ENCODE measurements at places on chromosomes 11 and 22.

GRCh38 chr11:113563766-113564526, 88.7 kb upstream of the DRD2 start:
- no peak for DNase-seq

- no peak for DNase-seq
Observed at GRCh38 chr11:86091086-86091485, 22.2 kb upstream of the PICALM start.

GRCh38 chr11:67558084-67558772, 25.4 kb upstream of the GSTP1 start:
- DNase-seq, result no peak

DNA sequence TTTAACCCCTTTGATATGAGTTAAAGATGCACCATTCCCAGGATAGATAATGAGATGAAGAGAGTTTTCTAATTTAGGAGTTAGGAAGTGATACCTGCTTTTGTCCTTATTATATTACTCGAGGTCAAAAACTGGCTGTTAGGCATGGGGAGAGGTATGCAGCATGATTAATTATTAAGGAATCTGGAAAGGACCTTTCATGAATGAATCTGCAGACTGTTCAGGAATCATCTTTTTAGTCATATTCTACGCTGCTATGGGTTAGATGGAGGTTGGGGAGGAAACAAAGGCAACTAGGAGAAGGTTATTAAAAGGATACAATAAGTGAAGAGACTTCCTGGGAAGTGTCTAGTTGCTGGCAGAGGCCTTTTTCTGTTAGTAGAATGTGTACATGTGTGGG, 492.4 kb upstream of the CCDC90B start:
- no peak for DNase-seq

GRCh38 chr22:45009606-45010531, at the start of gene PHF21B:
TSS of gene PHF21B (minus strand) at chr22:45010005. CDS start at chr22:45009549, 456 bp downstream.
- peak; percentile 23 for DNase-seq

GRCh38 chr22:38631724-38632123, 24.5 kb downstream of the FAM227A start:
- DNase-seq, result no peak

GRCh38 chr22:28448625-28449024, 231.0 kb downstream of the TTC28 start:
- DNase-seq, result no peak

GRCh38 chr11:92297567-92298553, 73.2 kb downstream of the FAT3 start:
- DNase-seq, result no peak

DNA sequence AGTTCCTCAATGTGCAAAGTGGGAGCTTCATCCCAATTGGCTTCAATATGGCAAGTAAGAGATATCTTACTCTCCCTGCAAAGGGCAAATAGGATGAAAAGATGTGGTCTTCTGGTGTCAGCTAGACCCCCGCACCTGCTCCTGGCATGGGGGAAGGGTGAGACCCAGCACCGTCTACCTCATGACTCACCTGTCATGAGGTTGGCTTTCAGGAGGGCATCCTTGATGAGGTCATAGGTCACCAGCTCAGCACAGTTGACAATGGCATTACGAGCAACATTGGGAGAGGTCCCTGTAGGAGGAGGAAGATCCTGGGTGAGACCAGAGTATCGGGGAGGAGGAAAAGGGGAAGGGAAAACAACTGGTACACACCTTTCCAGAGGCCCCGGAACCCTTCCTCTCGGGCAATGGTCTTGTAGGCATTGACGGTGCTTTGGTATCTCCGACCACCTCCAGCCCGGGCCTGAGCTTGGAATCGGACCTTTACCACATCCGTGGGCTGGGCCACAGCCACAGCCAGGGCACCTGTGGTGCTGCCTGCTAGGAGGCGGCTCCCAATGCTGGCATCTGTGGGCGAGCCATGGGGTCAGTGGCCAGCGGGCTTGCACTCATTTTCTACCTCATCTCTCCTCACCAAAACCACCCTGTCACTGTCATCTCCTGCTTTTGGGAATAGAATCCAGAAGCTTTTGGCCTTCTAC, 6.0 kb downstream of the UCP2 start:
- no peak for DNase-seq

- DNase-seq, result no peak
Observed at GRCh38 chr11:132106096-132106982, 735.9 kb downstream of the NTM start.

DNA sequence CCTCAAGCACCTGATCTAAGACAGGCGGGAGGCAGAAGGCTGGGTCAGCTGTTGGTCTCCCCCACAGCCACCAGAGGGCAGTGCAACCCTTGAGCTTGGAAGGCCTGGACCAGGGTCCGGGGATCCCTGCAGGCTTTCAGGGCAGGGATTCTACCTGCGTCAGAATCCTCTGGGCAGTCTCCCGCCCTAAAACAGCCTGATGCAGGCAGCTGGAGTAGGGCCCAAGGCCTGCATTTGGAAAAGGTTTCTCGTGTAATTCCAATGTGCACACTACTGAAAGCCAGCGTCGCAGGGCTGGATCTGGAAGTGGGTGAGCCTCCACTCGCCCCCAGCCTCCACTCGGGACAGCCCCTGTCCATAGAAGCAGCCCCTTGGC, 31.8 kb downstream of the BID start:
- DNase-seq, result peak; percentile 81

Measured in stimulated activated CD4-positive, alpha-beta T cell treated with anti-CD3 and anti-CD28 coated beads, Interleukin-2, amount 100 ng/mL, for 24 hours (primary cell).